ENCODE measurements at places on chromosomes 5 and 9. TPM values are rescaled to one million over a fixed set of nuclear protein-coding genes. Genes with fewer than 3 reads are reported as not detected.

ZNF462 gene
- 23.0 TPM for total RNA-seq

GRCh38 chr9:93255994-93256877, 72.3 kb downstream of the WNK2 start:
- DNase-seq = no peak

DNA sequence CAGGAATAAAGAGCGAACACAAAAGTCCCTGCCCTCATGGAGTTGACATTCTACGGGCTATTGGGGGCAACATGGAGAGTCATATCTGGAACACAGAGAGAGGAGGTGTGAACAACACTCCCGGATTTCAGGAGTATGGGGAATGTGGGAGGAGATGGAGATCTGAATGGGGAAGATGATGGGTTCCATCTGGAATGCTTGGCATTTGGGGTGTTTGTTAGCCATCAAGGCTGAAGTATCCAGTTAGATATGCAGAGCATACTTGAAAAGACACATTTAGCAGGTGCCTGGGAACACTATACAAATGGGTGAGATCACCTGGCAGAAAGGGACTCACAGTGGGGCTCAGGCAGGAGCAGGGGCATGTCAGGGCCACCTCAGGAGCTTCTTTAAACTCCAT, 61.1 kb downstream of the EGFLAM start:
- DNase-seq = no peak

MGAT4B gene
- 110 TPM for total RNA-seq

KIF27 gene
- 4.5 TPM for total RNA-seq

DNA sequence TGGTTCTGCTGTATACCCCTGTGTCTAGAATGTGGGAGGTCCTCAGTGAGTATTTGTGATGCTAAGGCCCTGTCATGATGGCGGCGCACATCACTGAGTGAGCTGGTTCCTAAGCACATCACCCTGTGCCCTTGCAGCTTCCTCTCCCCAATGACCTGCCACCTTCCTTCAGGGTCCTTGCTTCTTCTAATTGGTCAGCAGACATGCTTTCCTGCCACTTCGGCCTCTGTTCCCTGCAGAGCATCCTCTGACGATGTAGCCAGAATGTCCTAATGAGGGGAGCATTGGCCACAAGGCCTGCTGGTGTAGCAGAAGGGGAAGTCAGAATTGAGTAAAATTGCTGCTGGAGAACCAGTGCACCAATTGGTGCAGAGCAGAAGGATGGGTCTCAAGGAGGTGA, 31.1 kb upstream of the ANGPTL2 start:
- no peak for DNase-seq

GRCh38 chr5:121189342-121190305, 662.1 kb upstream of the FTMT start:
- no peak for DNase-seq

CXCL14 gene
- 1.3 TPM for total RNA-seq

DNA sequence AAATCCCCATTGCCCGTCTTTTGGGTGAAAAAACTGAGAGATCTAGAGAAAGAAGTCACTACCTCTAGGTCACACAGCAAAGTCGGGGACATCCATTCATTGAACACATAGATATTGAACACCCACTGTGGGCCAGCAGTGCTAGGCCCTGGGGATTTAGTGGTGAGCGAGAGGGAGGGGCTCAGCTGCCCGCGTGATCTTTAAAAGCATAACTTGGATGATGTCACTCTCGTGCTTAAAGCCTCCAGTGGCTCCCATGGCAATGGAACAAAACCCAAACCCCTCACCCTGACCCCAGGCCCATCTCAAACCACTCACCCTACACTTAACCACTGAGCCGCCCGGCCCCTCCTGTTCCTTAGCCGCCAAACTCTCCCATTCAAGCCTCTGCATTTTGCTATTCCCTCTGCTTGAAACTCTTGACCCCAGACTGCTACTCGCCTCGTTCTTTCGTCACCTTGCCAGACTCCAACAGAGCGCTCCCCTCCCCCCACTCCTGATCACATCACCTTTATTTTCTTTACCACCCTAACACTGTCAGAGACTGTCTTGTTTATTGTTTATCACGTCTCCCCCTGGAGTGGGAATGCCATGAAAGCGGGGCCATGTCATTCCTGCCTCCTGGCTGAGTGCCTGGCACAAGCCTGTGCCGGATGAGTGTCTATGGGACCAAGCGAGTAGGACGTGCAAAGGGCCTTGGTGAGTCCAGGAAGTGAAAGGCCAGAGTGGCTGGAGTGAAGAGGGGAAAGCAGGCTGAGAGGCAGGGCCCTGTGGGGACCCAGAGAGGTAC, 710 bp upstream of the PIP5KL1 start:
- DNase-seq = no peak

TTC39B gene
- 1.4 TPM for total RNA-seq

DRD1 gene
- not detected for total RNA-seq

DNA sequence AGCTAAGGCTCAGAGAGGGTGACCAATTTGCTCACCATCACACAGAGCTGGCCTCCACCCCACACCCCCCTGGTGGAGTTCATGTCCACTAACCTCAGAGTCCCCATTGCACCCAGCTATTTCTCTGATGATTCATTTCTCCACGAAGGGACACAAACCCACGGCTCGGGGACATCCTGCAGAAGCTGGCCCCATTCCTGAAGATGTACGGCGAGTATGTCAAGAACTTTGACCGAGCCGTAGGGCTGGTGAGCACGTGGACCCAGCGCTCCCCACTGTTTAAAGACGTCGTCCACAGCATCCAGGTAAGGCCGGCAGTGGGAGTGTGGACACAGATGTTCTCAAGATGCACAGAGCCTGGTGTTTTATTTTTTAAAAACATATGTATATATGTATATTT, 52.6 kb upstream of the SUSD3 start:
- no peak for DNase-seq

DNA sequence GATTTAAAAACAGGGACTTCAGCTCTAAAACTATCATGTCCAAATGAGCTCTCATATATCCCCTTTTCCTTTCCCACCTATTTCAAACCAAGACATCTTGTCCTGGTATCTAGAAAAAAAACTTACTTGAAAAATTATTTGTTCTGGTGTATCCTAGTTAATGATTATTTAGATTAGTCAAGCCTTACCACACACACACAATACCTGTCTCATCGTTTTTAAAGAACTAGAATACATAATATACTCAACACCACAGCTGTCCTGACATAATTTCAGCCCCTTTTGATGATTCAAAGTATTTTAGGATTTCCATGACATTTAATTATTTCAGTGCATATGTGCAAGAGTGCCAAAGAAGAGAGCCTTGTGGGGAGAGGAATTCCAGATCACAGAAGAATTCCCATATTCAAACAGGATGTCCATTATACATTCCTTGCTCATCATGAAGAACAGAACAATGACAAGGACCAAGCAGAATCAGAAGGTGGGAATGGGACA, 233.7 kb downstream of the SMARCA2 start:
- no peak for DNase-seq

DNA sequence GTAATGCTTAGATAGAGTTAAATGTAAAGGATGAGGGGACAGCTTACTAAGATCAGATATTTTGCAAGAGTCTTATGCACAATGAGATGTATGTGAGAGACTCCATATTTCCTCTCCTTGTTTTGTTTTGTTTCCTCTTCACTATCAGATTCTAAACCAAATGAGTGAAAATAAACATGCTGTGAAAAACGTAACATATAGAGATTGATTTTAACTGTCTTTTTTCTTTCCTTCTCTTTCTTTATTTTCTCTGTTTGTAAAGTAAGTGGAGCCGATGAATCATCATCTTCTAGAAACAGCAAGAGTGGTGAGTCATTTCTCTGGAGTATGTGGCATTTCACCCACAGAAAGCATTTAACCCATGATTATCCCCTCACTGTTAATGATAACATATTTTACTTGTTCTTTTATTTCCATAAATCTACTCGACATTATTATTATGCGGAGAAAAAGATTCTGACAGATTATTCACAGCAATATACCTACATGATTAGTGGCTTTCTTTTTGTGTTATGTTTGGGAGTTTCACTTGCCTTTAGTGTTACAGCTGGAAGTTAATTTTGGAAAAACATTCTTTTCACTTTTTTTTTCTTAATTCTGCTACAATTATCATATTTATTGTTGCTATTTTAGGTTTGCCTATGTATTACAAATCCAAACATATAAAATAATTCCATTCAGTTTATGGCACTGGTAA, 2.1 kb upstream of the ANXA1 start:
- no peak for DNase-seq

- no peak for DNase-seq
Observed at GRCh38 chr9:116646661-116647514, 40.2 kb upstream of the TRIM32 start.

DNA sequence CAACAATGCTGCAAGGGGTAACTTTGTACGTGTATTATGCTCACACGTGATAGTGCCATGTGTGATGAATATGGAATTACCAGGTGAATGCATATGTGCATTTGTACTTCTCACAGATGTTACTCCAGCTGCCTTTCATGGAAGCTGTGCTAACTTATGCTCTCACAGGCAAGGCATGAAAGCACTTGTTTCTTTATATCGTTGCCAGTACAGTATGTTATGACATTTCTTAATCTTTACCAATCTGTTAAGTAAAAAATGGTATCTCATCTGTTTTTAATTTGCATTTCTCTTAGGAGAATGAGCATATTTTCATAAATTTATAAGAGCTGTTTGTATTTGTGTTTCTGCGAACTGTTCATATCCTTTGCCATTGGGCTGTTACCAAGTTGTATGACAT, 311.8 kb upstream of the DMRT1 start:
- DNase-seq = no peak

- DNase-seq = no peak
Observed at GRCh38 chr9:107952773-107953172, 463.2 kb upstream of the KLF4 start.

EIF4E1B gene
- total RNA-seq = not detected

DNA sequence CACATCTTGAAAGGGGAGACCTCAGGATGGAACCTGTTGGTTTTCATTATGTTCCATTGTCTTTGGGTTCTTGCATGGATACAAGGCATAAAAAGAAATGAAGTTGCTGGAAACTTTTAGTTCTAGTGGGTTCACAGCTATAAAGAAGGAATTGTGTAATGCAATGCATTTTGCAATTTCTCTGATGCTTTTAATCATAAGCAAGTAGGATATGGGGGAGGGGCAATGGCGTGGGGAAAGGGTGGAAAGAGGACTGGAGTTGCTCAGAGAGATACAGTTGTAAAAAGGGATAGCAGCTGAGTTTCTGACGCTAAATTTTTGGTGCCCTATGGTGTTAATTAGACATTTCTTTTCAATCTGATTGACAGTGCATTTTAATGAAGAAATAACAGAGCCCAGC, 88.6 kb upstream of the FANCC start:
- DNase-seq = no peak

DNA sequence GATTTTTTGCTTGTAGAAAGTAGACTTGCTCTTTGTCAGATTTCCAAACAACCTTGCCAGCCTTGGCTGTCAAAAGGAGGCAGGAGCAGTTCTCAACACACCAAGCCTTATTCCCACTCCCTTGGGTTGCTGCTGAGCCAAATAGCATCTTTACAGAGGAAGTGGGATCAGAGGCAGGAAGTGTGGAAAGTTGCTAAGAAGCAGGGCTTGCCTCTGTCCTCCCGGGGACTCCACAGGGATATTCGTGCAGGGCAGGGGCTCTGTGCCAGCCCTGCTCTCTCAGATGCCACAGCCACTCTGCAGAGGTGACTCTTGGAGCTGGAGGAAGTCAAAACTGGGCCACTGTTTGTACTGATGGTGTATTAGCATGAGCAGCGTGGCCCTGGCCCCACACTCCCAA, 24.3 kb downstream of the PTPDC1 start:
- DNase-seq = peak; percentile 72

DNA sequence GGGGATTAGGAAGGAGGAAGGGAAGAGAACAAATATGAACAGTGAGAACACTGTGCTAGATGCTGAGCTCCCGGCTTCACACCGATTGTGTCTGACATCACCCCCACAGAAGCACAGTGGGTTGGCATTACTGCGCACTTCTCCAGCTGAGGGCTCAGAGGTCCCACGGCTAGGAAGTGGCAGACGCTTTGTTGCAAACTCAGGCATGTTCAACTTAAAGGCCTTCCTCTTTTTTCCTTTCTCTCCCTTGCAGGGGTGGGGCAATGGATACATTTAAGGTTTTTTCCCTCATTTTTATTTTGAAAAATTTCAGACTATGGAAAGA, 15.5 kb upstream of the SHB start:
- peak; percentile 40 for DNase-seq

- DNase-seq = no peak
Observed at GRCh38 chr5:88944751-88945531, 62.0 kb upstream of the MEF2C start.

ADAMTS2 gene
- total RNA-seq = 4.3 TPM

DNA sequence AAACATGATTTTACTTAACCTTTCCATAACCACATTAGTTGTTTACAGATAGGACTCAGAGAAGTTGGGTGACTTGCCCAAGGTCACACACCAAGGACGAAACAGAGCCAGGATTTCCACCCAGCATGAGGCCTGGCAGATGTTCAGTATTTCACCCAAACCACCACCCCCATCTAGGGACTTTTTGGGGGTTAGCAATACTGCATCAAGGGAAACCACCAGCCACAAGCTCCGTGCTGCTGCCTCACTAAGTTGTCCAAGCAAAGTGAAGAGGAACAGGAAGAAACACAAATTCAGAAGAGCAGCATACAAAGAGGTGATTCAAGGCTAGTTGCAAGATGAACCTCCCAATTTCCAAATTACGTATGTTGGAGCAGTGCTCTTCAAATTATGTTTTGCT, 219.6 kb upstream of the RORB start:
- DNase-seq = no peak

DNA sequence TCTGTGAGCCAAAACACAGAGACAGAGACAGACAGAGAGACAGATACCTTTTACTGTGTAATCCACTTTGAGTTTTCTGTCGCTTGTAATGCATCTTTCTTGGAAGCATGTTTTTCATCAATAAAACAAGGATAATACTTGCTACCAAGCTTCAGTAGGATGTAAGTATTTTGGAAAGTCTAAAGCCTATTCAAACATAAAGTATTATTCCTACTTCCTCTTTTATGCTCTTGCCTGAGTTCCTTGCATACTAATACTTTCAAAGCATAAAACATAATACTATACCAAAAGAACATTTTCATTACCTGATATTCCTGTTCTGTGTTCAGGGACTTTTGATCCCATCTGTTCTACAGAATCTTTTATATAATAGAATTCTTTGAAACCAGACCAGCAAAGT, 64.5 kb upstream of the SLC30A5 start:
- DNase-seq = no peak

GRCh38 chr5:98880598-98880997, 48.2 kb downstream of the CHD1 start:
- DNase-seq = no peak

TXNDC8 gene
- total RNA-seq = not detected

UNC5A gene
- 0.22 TPM for total RNA-seq

GABRA6 gene
- not detected for total RNA-seq

C9orf153 gene
- 0.42 TPM for total RNA-seq

DNA sequence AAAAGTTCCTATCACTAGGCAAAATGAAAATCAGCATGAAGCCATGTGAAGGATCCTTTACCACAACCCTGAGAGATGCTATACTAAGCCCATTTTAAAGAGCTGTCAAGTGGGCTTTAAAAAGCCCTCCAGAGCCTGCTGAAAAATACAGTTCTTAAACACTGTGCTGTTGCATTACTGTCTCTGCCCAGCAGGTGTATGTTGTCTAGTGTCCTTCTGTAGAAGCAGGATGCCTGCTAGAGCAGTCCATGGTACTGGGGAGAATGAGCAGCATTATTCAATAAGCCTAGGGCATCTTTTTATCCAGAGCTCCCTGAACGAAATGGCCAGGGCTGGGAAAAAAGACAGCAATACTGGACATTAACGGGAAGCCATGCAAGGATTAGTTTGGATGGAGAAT, 126.2 kb upstream of the PLCXD3 start:
- no peak for DNase-seq

FOXD4L3 gene
- not detected for total RNA-seq

CCL27 gene
- not detected for total RNA-seq

GRCh38 chr9:116123171-116123570, 30.4 kb upstream of the PAPPA start:
- DNase-seq = no peak
